Activated CD4-positive, alpha-beta T cell treated with anti-CD3 and anti-CD28 coated beads, Interleukin-2, amount 50 U/mL, for 48 hours (primary cell): ENCODE measurements at places on chromosomes 16 and 17.

GRCh38 chr17:75478508-75478907, 22.1 kb downstream of the TMEM94 start:
- no peak for DNase-seq

DNA sequence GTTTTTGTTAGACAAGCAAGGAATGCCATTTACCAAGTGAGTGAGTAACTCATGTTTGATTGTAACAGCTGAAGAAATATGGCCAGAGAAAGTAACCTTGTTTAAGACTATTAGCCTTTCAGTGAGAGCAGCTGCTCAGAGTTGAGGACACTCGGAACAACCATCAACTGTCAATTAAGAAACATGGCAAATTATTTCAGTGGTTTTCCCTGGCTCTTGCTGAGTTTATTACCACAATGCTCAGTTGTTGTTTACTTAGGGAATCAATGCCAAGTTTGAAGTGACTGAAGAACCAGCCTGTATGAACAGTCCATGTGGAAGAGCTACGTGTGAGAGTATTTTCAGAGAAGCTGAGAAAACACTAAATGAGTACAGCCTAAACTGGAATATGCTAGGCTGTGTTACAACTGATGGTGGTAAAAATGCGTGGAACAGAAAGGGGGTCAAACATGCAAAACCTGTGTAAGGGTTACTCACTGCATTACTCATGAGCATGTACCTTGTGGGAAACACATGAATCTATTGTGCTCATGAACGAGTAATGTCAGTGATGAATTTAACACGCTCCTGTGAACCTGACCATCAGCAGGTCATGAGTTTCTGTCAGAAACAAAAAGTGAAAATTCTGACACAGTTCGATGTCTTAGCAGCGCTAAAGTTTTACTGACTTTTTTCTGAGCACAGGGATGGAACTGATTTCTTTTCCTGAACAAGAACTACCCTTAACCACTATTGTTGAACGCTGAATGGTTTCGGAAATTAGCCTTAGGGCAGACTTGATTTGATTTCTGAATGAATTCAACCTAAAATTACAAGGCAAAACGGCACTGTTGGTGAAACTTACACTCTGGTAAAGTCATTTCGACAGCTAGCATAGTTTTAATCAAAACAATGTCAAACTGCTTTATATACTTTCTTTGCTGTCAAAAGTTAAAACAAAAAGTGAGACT, 33.5 kb downstream of the GNA13 start:
- DNase-seq: no peak

GRCh38 chr17:50482516-50482915, 3.9 kb downstream of the RSAD1 start:
- DNase-seq: peak; percentile 87

DNA sequence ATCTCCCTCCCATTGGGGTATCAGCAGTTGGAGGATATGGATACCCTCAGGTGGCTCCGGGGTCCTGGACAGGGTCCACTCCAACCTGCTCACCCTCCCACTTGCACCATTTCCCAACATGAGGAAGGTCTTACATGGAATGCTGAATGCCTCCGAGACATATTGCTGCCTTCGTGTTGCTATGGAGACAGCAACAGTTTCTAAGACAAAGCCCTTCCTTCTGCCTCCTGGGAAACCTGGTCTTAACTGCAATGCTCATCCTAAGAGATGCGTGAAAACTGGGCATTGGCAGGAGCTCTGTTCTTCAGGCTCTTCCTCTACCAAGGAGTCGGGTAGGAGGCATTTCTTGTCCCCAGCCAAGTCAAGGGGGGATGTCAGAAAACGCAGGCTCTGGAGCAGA, 45.2 kb downstream of the ST3GAL2 start:
- no peak for DNase-seq

DNA sequence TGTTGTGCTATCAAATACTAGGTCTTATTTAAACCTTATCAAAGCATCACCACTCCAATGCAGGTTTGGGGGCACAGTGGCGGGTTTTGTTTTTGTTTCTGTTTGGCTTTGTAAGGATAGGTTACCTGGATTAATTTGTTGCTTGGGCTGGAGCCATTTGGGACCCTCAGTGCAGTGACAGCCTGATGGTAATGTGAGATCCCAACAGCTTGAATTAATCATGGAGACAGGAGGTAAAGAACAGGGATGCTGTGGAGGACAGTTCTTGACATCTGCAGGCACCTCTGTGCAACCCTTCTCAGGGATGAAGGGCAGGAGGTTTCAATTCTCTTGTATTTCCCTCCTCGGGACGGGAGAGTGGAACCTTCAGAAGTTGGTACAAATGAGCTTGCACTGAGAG, 40.5 kb downstream of the SHISA9 start:
- DNase-seq: no peak

GRCh38 chr17:62064029-62064790, 868 bp downstream of the MED13 start:
- DNase-seq: no peak

DNA sequence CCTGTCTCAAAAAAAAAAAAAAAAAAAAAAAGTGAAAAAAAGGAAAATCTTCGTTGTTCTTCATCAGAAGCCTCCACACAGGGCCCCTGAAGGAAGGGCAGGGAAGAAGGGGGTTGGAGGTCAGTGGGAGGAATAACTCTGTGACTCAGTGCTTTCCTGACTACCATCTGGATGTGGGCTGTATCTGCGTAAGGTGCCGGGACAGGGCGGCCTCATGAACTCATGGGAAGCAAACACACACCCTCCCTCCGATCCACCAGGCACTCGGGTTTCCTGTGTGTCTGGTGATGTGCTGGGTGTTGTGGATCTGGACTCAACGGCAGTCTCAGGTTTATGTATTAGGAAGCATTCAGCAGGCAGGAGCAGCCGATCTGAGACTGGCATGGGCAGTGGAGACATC, 691.6 kb downstream of the WWOX start:
- DNase-seq: peak; percentile 46

DNA sequence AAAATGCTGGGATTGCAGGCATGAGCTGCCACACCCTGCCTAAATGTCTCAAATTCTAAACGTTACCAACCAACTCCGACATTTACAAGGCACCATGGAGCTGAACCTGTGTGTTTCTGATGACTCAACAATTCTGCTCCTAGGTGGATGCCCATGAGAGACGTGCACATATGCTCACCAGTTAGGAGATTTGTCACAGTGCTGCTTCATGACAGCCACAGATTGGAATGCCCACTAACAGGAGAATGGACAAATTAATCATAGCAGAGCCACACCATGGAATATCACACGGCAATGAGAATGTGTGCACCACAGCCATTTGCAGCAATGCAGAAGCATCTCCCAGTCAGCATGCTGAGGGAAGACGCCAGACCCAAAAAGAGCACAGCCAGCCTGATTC, 8.0 kb upstream of the KCNG4 start:
- DNase-seq: no peak

- peak; percentile 52 for DNase-seq
Observed at GRCh38 chr17:8857919-8858318, 9.6 kb downstream of the PIK3R6 start.

- DNase-seq: peak; percentile 56
Observed at GRCh38 chr17:57085448-57086068, 512 bp downstream of the AKAP1 start.

DNA sequence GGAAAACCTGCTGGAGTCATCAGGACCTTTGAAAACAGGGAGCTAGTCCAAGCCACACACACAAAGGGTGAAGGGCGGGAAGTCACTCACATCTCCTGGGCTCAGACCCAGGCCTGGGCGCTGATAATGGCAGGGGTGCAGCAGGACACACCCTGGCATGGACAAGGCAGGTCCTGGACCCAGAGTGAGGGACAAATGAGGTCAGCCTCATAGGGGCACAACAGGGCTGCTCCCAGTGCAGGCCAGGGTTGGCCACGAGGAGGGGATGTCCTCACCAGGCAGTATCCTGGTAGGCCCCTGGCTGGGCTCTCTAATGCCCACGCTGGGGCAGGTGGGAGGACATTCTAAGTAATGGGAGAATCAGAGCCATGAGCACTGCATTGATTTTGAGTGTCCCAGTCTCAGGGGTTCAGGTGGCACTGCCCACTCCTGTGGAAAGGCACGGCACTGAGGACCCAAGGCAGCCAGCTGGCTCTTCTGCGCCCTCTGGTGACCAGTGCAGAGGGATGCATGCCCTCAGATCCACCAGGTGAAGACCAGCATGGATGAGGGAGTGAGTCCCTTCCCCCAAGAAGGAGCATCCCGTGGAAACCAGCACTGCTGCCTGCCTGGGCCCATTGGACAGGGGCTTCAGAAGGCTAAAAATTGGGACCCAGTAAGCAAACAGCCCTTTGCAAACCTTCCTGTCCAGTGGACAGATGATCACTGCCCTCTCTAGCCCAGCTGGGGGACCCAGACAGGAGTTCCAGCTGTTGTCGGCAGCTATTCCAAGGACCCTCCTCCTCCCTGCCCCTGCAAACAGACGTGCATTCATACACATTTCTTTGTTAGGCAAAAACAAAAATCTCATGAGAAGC, 23.4 kb upstream of the SREBF1 start:
- DNase-seq: peak; percentile 68

DNA sequence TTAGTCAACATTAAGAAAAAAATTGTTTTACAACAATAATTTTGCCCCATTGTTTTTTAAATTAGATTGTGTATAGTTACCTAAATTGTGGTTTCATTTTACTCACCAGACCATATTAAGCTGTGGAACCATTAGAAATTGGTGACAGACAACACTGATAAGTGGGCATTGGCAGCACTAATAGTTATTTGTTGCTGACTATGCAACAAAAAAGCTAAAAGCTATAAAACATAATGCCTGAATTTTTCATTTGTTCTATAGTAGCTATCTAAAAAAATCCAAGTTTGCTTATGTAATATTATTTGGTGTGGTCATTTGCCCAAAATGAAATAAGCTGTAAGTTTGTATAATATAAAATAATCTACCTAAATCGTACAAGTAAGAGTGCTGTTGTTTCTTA, 13.7 kb upstream of the VWA3A start:
- no peak for DNase-seq

- DNase-seq: no peak
Observed at GRCh38 chr16:57629516-57630406, 1.3 kb downstream of the ADGRG1 start.

GRCh38 chr17:19904412-19904811, 36.7 kb upstream of the ULK2 start:
- no peak for DNase-seq

GRCh38 chr17:78224231-78225087, 7.0 kb upstream of the TMEM235 start:
- DNase-seq: no peak

- no peak for DNase-seq
Observed at GRCh38 chr16:15986261-15986660, 36.8 kb downstream of the ABCC1 start.
